Fibroblast of skin of right biceps (primary cell): ENCODE measurements at places on chromosomes 11 and 22.

DNA sequence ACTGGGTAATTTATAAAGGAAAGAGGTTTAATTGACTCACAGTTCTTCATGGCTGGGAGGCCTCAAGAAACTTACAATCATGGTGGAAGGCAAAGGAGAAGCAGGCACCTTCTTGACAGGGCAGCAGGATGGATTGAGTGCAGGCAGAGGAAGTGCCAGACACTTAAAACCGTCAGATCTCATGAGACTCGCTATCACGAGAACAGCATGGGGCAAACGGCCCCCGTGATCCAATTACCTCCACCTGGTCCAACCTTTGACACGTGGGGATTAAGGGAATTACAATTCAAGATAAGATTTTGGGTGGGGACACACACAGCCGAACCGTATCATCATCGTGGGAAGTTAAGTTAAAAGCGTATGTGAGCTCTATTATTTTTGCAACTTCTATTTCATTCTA, 71.4 kb upstream of the SYN3 start:
- DNase-seq: no peak

- DNase-seq: no peak
Measured at GRCh38 chr11:27388869-27389268, 25.9 kb upstream of the CCDC34 start.

GRCh38 chr11:63940786-63941185, 2.0 kb downstream of the NAA40 start:
- DNase-seq: no peak

- no peak for DNase-seq
Measured at GRCh38 chr22:28333088-28333487, 346.6 kb downstream of the TTC28 start.

DNA sequence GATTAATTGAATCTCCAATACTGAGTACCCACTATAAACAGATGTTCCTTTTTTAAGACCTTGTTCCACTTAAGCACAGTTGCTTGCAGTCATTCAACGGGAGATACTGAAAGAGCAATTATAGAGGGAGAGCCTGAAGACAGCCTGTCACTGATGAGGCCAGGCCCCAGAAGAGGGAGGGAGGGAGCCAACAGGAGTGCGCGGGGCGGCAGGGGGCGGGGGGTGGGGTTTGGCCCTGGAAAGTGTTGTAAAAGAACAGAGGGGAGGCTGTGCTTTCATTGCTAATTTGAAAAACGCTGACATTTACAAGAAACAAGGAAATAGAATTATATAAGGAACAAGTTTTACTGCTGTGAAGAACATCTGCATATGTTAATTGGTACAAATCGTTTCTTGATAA, 53.1 kb downstream of the MAP6 start:
- no peak for DNase-seq

DNA sequence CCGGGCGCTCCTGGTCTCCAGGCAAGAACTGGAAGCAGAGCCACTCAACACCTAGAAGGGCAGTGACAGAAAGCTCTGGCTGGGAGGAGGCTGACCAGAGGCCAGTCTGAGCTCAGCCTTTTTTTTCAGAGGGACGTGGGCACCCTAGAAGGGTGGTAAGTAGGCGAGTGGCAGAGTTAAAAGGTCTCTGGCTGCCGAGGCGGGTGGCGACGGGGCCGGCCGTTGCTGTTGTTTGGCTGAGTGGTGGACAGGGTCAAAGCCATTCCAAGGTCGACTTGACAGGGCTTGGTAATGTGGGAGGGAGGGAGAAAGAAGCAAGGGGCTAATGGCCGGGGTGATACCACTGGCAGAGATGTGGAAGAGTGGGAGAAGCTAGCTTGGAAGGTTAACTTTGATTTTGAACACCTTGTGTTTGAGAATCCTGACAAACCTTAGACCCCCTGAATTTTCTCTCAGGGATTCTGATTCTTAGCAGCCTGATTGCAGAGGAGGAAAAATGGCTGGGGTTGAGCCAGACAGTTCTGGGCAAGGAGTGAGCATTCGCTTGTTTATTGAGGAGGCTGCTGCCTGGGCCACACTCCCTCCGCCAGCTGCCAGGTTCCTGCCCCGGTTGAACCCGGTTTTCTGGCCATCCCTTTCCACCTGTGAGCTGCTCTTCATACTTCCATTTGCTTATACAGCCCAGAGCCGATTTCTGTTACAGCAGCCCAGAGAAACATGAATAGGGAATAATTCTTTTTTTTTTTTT, 868 bp upstream of the SYCE3 start:
- DNase-seq: no peak

- DNase-seq: no peak
Measured at GRCh38 chr11:130709531-130709930, 206.7 kb downstream of the SNX19 start.

- DNase-seq: no peak
Measured at GRCh38 chr11:59532620-59533019, 21.3 kb downstream of the OR4D9 start.

GRCh38 chr11:104033134-104033533, 3.3 kb upstream of the DDI1 start:
- peak; percentile 85 for DNase-seq

DNA sequence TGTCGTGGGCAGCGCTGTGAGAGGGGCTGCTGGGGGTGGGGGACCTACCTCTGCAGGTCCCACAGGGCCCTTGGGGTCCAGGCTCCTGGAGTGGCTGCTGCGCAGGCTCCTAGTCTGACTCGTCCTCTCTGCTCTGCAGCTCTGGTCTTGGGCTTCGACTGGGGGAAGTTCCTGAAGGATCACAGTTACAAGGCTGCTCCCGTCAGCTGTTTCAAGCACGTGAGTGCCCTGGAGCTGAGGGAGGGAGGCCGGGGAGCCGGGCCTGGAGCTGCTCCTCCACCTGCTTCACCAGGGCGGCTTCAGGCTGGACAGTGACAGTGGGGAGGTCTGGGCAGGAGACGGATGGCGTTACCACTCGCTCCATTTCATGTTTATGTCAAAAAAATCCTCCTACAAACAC, 11.9 kb downstream of the L3MBTL2 start:
- no peak for DNase-seq

GRCh38 chr11:24661331-24661730, 164.5 kb downstream of the LUZP2 start:
- no peak for DNase-seq

GRCh38 chr11:131649856-131650255, 279.4 kb downstream of the NTM start:
- no peak for DNase-seq

DNA sequence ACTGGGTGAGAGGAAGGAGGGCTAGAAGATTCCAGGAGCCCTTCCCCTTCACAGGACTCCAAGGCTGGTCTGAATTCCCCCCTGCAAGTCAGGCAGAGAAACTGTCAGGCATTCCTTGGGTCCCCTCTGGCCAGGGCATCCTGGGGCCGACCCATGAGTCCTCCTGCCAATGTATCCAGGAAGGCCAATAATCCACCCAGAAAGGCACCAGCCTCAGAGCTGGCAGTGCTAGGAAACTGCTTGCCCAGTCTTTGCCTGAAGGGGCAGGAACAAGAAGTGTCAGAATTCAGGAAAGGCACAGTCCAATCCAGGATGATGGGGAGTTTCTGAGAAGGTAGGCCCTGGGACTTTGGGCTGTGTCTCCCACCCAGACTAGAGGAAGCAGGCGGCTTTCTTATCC, 41.0 kb downstream of the BUD13 start:
- no peak for DNase-seq

GRCh38 chr22:44191036-44191454, 10.3 kb downstream of the PARVG start:
- DNase-seq: peak; percentile 34

DNA sequence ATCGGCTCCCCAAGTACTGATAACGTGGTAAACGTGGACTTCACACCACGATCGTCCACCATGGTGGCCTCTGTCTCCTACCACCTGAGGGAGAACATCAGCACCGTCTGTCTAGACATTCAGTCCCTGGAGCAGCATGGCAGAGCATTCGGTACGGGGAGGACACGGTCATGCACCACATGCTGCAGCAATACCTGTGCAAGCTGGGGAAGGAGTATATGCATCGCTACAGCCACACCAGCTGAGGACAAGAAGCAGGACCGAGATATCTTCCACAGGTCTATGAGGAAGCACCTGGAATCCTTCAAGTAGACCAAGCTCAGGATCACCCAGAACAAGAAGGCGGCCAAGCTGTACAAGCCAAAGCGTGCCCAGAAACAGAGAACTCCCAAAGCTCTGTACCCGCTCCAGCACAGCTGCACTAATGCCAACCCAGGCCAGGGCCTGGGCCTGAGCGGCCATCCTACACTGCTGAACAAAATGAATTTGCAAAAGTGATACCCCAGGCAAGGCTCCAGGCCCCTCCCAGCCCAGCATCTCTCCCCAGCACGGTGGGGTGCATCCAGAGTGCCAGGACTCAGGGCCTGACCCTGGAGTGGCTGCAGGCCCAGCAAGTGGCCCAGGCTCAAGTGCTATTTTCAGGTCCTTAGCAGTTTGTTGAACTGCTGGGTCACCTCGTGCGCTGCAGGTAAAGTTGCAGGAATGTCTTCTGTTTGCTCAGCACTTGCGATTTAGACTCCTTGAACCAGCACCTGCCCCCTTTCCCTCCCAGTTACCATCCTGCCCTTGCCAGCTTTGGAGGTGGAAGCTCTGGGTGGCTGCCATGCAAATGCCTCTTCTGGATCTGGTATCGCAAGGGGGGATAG, 119.3 kb upstream of the SERPIND1 start:
- DNase-seq: no peak

GRCh38 chr22:40007853-40008710, 13.3 kb downstream of the FAM83F start:
- no peak for DNase-seq

DNA sequence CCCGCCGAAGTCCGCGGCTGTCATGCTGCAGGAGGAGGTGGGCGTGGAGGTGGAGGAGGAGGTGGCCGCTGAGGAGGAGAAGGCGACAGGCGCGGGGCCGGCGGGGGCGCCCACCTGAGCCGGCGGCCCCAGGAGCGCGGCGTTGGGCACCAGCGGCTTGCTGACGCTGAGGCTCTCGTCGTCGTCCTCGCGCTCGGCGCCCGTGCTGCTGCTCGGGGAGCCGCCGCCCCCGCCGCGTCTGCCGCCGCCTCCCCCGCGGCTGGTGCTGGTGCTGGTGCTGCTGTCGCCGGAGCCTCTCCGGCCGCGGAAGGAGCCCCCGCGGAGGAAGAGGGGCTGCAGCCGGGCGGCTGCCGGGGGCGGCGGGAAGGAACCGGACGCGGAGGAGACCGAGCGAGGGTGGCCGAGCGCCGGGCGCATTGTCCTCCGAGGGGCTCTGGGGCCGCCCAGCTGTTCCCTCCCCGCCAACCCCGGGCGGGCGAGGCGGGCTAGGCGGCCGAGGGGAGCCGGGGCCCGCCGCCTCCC, 388 bp downstream of the TMEM121B start:
- peak; percentile 8 for DNase-seq

DNA sequence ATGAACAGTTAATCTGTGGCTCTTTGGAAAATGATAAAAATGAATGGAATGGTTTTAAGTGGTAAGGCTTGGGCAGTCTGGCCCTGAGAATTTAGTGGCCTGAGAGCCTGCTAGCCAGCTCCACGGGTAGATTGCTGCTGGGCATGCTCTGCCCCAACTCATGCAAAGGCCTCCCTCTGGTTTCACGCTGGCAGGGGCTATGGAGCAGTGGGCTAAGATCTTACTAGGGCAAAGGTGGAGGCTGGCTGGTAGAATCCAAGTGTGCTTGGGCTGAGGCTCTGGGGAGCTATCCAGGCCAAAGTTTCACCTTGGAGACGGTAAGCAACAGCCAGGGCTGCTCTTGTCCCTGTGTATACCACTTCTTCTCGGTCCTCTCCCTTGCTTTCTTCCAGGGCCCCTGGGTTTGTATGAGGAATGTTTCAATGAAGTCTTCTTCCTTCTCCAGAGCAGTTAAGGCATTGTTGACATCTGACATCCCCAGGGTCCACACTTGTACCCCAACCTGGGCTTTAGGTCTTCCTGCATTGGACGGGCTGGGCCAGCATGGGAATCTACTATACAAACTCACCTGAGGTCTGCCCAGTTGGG, 27.4 kb downstream of the UBE2L3 start:
- DNase-seq: no peak

DNA sequence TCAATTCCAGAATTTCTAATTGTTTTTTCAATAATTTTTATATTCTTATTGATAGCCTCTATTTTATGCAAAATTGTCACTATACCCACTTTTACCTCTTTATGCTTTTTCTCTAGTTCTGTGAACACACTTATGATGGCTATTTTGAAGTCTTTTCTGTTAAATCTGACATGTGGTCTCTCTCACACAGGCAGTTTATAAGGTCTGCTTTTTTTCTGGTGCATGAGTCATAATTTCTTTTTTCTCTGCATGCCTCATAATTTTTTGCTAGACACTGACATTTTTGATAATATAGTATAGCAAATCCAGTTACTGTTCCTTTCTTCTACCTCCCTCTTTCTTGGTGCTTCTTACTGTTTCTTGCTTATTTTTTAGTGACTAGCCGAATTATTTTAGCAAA, 36.0 kb downstream of the ZBTB44 start:
- no peak for DNase-seq

GRCh38 chr11:96267496-96268032, 75.4 kb downstream of the MAML2 start:
- DNase-seq: no peak

DNA sequence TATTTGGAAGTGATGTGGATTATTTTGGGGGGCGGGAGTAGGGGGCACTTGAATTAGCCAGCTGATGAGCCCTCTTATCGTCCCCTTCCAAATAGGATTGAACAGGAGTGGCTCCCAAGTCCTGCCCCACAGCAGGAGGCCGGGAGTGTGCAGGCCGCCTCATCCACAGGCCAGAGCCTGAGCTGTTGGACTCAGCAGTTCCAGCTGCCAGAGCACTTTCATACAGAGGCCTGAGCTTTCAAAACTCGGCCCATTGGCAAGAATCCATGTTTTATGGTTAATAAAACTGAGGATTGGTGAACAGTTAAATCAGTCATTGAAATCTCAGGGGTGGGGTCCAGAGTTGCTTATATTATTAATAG, 9.6 kb downstream of the FAM118A start:
- DNase-seq: peak; percentile 38

GRCh38 chr11:128929991-128930390, 12.7 kb downstream of the TP53AIP1 start:
- DNase-seq: peak; percentile 69

DNA sequence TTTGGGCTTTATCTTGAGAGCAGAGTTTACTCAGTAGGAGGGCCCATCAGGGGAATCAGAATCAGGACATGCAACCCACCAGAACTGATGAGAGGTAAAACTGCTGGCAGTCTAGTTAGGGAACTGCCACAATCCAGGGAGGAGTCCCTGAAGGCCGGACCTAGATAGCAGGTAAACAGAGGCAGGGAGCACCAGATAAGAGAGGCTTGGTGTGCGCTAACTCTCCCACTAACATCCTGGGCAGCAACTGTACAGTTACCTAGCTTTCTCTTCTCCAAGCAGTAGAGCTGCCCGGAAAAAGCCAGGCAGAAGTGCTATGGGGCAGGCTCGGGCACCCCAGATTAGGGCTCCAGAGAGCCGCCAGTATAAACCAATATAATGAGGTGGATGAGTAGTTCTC, 865 bp upstream of the AMOTL1 start:
- no peak for DNase-seq

- DNase-seq: no peak
Measured at GRCh38 chr22:36289406-36289870, 36.5 kb downstream of the APOL1 start.
